ENCODE measurements at places on chromosomes 5 and 9.

DNA sequence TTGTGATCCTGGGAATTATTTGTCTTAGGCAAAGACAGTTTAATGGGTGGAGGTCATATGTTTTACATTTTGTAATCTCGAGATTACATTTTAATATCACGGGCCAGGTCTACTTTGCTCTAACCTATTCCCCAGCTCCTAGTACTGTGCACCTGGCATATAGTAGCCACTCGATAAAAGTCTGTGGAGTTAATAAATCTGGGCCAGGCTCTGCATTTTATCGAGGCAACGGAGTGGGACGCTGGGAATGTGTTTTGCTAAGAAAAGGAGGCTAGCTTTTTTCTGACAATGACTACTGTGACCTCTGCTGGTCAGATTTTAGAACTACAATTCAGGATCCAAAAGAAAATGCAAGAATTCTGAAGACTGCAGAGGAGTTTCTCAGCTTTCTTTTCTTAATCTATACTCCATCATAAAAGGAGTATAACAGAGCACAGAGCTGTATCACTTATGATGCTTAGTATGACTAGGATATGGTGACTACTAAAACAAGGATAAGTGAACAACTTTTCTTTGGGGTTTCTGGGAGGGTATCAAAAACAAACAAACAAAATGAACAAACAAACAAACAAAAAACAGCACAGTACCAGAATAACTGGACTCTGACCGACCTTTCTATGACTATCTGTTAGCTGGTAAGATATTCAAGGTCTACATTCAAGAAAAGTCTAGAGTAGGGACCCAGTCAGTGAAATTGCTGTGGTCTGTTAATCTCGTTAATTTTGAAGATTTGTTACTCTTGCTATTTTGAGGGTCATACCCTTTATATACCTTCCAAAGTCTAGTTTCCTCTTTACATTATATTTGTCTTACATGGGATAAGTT is 46.1 kb upstream of the CER1 start:
- peak; percentile 12 for DNase-seq

DNA sequence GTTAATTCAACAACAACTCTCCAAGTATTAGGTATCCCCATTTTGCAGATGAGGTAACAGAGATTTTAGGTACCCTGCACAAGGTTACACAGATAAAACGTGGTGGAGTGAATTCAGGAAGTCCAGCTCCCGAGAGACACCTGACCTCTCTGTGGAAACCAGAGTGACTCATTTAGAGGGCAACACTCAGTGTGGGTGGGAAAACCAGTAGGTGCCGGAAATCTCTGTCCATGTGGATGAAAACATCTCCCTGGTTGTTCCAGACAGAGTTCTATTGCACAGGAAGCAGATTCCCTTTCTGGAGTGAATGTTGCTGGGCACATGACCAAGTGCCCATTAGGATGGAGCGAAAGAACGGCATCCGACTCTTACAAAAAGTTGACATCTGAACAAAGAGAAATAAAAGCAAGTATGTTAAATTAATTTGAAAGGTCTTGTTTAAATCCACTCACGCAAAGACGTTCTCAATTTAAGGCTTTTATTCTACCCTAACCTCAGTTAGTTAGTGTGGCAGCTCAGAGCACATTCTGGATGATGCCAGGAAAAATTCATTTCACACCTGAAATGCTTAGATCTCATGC is 391.9 kb upstream of the WWC1 start:
- no peak for DNase-seq

GRCh38 chr5:108629779-108630528 is 117.7 kb upstream of the FER start:
- no peak for DNase-seq

- peak; percentile 59 for DNase-seq
These were observed 19.6 kb downstream of the MFAP3 start for GRCh38 chr5:154058055-154059038.

- no peak for DNase-seq
These were observed 120.2 kb upstream of the SLC25A48 start for GRCh38 chr5:135714126-135714894.

DNA sequence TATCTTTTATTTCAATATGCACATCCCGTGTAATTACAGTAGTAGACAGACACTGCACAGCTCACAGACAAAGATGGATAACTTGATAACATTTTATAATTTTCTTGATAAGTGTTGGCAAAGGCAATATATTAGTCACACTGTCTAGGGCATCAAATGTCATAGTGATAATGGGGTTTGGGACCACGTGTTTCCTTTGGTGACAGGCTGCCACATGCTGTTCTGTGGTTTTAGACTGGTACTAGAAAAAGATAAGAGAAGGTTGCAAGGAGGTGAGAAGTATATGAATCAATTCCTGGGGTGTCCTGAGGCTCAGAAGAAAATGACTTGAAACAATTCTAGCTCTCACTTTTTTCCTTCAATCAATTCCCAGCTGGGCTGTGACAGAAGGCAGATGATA is 258.8 kb upstream of the CHD1 start:
- DNase-seq, result no peak

GRCh38 chr5:139638736-139639618 is 9.2 kb upstream of the CXXC5 start:
- no peak for DNase-seq

Data from GM12864 (cell line).